ENCODE measurements at places on chromosomes 16 and 17. TPM values are rescaled to one million over a fixed set of nuclear protein-coding genes. Genes with fewer than 3 reads are reported as not detected.

GRCh38 chr16:85524630-85525419, 88.3 kb upstream of the GSE1 start:
- peak; percentile 59 for DNase-seq

- no peak for DNase-seq
These were observed 8.6 kb downstream of the C16orf90 start for GRCh38 chr16:3486506-3487215.

FOXN1 gene
- 0.29 TPM for total RNA-seq

DNA sequence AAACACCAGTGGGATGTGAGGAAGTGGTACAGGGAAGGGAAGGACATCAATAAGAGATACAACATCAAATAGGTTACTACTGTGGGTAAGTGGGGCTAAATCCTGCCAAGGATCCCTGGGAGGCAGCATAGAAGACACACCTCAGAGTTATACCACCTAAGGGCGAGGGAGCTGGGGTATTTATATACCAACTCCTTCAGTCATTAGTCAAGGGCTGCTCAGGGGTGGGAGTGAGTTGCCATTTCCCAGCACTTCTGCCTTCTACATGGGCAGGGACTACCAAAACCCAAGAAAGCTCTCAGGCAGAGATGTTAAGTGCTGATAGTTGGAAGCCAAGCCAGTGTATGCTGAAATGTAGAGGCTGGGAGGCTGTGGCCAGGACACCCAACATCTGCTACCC, 57.5 kb upstream of the MARCHF10 start:
- no peak for DNase-seq

MYH2 gene
- 0.16 TPM for total RNA-seq

GRCh38 chr17:45940826-45941225, 46.5 kb downstream of the MAPT start:
- DNase-seq = peak; percentile 82

DNA sequence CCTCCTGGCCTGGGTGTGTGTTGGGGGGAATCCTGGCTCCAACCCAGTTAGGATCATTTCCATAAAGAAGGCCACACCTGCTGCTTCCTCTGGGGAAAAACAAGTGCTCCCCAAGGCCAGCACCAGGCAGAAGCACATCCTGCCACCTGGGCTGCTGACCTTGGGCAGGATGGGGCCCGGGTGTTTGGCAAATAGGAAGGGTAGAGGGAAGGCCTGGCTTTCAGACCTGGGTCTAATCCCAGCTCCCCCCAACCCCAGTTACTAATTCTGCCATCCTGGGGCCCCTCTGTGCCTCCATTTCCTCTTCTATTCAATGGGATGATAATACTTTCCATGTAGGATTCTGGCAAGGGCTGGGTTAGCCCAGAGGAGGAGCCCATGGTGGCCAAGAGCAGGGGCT, 3.0 kb upstream of the NLRC5 start:
- DNase-seq = no peak

BAIAP2 gene
- total RNA-seq = 47.0 TPM

MYH11 gene
- total RNA-seq = 144 TPM

DNA sequence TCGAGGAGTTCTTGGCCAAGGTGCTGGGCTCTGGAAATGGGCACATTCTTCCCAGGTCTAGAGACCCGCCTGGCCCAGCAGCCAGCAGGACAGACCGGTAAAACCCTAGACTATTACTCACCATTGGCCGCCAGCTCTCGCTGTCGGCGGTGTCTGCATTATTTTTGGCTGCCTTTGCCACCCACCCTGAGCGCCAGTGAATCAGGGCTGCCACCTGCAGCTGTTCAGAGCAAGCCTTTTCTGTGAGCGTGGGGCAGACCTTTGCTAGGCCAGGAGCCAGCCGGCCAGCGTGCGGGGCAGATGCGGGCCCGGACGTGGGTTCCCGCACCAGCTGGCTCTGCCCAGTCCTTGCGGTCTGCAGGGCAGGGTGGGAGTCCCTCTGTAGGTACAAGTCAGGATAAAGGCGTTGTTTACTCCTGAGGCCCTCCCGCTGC, 15.8 kb upstream of the CLEC18A start:
- DNase-seq = no peak

KRTAP9-4 gene
- not detected for total RNA-seq

GRCh38 chr17:64579917-64580316, 73.1 kb downstream of the CEP95 start:
- DNase-seq = no peak

- no peak for DNase-seq
These were observed 24.0 kb downstream of the PRKCB start for GRCh38 chr16:23859713-23860269.

GRCh38 chr16:74997042-74997491, 1.8 kb upstream of the ZNRF1 start:
- no peak for DNase-seq

LRRC46 gene
- 0.59 TPM for total RNA-seq

- DNase-seq = no peak
These were observed at the start of gene TMEM98 for GRCh38 chr17:32927724-32928585. TSS of gene TMEM98 (plus strand) at chr17:32928153. CDS start at chr17:32931529, 3,376 bp downstream.

GRCh38 chr17:35797370-35797769, 1.9 kb upstream of the MMP28 start:
- no peak for DNase-seq

- peak; percentile 85 for DNase-seq
These were observed 245 bp upstream of the RNF227 start for GRCh38 chr17:7916385-7916682.

HOXB5 gene
- total RNA-seq = 0.44 TPM

DNA sequence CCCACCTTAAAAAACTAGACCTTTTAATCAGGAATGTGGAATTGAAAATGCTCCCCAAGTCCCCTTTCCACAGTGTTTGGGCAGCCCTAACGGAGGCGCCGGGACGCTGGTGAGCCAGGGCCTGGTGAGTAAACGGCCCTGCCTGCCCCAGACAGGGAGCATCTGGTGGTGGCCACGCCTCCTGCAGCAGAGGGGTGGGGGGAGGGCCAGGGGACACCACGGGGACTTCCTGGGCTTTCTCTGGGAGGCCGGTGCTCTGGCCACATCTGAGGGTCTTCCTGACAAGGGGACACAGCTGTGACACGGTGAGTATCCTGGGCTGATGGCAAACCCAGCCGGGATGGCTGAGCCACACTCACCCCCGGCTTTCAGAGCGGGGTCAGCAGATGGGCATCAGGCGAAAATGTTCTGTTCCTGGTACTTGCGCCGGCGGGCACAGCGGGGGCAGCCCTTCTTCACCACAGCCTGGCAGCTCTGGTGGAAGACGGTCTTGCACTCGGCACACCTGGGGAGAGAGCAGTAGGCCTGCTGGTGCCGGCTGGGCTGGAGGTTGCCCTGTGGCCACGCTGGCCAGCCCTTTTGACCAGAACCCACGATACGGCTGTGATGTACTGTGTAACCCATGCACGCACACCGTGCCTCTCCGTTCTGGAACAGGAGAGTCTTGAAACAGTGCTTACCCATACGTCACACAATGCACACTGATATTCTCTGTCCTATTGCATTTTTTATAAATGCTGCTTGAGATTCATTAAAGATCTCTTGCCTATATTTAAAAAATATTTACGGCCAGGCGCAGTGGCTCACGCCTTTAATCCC, 5.0 kb upstream of the ARHGAP27 start:
- DNase-seq = no peak

- DNase-seq = no peak
These were observed 21.4 kb downstream of the ACTG1 start for GRCh38 chr17:81491181-81491581.

- peak; percentile 49 for DNase-seq
These were observed 684 bp upstream of the SPIRE2 start for GRCh38 chr16:89827383-89828198.

GRCh38 chr17:39603304-39604016, 4.3 kb downstream of the NEUROD2 start:
- DNase-seq = no peak

TLCD2 gene
- total RNA-seq = 6.9 TPM

NXN gene
- total RNA-seq = 9.3 TPM

KRT39 gene
- total RNA-seq = not detected

TP53TG3F gene
- total RNA-seq = not detected

Data from breast epithelium (tissue), 4 donors.